CD14-positive monocyte (primary cell): ENCODE measurements at places on chromosomes 12 and 14. TPM values are rescaled to one million over a fixed set of nuclear protein-coding genes. Genes with fewer than 3 reads are reported as not detected.
A peak's percentile ranks its signal among the peaks of the same experiment; 100 is the strongest.

AQP5 gene
- not detected for polyA plus RNA-seq

WNT1 gene
- polyA plus RNA-seq: not detected

BTBD6 gene
- polyA plus RNA-seq: 1.3 TPM

PLD4 gene
- polyA plus RNA-seq: 15.5 TPM

ALDH2 gene
- 272 and 314 TPM in 2 replicates for polyA plus RNA-seq

KRT3 gene
- polyA plus RNA-seq: not detected

PTPRO gene
- 3.1 TPM for polyA plus RNA-seq

SYT10 gene
- polyA plus RNA-seq: not detected

CCDC198 gene
- polyA plus RNA-seq: not detected

SPX gene
- 0.21 TPM for polyA plus RNA-seq

TXNDC16 gene
- polyA plus RNA-seq: 2.6 TPM

SLC25A47 gene
- not detected in 2 replicates for polyA plus RNA-seq

DNA sequence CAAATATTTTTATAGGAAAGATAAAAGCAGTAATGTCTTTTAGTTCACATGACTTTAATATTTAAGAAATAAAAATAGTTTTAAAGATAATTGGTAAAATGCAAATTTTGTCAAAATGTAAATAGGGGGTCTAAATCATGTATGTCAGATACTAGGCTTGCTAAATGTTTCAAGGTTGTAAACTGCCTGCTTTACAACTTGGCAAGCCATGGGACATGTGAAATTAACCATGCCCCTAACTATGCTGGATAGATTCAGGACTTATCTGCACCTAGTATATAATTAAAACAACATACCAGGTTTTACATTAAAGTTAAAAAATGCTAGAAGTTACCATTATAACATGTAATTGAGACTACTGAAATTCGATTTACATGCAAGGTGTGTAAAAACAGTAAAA, 537.3 kb upstream of the MIS18BP1 start:
- no peak for DNase-seq

DNA sequence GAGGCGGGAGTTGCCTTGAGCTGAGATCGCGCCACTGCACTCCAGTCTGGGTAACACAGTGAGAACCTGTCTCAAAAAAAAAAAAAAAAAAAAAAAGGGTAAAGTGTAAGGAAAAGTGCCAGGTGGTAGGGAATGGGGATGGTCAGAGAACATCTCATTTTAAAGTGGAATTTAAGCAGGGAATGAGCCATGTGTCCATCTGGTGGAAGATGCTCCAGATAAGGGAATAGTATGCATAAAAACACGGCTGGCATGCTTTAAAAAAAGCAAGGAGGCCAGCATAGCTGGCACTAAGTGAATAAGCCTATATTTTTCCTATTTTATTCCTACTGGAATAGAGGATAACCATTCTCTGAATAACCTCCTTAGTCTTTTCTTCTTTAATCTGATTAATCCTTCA, 33.7 kb downstream of the FAM186A start:
- no peak for DNase-seq

DNA sequence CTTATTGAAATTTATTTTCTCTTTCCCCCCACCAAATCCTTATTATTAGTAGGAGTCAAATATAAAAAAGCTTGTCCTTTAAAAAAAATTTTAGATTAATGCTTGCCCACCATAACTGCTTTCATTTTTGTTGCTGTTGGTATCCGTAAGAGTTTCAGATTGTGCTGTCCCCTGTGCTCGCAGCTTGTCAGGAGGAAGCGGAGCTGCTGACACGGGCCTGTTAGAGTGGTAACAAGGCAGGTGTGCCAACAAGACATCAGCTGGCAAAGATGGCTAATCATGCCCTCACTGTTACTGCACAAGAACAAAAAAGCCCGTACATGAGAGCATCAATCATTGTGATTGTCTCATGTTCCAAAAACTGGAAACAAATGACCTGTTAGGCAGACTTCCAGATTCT, 148.4 kb downstream of the ALG10B start:
- DNase-seq: no peak

GRCh38 chr12:32811686-32812392, 56.1 kb upstream of the YARS2 start:
- DNase-seq: no peak

DNA sequence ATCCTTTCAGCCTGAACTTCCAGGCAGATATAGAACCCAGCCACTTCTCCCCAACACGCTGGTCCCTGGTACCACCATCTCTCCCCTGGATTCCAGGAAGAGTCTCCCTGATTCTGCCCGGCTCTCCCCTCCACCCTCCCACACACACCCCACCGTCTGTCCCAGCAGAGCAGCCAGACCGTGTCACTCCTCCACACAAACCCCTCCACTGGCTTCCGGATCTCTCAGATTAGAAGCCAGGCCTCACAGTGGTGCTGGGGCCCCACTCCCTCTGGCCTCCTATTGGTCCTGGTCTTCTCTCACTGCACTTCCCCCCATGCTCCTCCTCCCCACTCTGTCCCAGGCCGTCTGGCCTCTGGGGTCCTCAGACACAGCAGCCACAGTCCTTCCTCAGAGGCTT, 52.4 kb upstream of the CDKN3 start:
- DNase-seq: no peak

- no peak for DNase-seq
These were observed 5.2 kb downstream of the MYBPC1 start for GRCh38 chr12:101599771-101600484.

GRCh38 chr12:10498042-10498441, 7.6 kb upstream of the EIF2S3B start:
- no peak for DNase-seq

- DNase-seq: no peak
These were observed 4.4 kb upstream of the ZNF839 start for GRCh38 chr14:102315121-102315520.

- DNase-seq: peak; percentile 52
These were observed 58.1 kb upstream of the PCED1B start for GRCh38 chr12:47021298-47021697.

DNA sequence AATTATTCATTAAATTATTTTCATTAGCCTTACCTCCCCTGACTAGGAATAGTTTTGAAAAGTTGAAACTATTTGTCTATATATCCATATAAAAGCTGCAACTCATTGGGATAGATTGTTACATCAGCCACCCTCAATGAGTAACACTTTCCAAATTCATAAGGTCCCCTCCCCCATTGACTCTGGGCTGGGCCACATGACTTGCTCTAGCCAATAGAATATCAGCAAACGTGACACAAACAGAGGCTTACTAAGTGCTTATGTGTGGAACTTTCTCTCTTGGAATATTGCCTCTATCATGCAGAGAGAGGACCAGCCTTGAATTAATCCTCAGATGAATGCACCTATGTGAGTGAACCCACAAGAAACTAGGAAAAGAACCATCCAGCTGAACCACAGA, 213.7 kb downstream of the CCDC59 start:
- no peak for DNase-seq

DNA sequence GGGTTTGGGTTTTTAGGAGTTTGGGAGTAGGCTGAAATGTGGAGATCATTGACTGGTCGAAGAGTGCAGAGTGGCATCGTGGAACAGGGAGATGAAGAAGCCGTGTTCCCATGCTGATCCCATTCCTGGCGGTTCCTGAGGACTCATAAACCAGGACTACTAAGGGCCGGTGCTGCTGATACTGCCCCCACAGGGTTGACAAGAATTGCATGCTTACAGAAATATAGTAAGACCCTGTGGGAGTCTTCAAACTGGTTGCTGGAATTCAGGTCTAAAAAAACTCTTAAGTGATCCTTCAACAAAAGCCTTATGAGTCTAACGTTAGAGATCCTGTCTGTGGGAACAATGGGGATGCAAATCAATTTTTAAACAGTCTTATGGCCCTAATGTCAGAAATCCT, 64.0 kb upstream of the ARHGAP5 start:
- DNase-seq: no peak

GRCh38 chr14:91038439-91038838, 22.0 kb downstream of the RPS6KA5 start:
- DNase-seq: peak; percentile 31

DNA sequence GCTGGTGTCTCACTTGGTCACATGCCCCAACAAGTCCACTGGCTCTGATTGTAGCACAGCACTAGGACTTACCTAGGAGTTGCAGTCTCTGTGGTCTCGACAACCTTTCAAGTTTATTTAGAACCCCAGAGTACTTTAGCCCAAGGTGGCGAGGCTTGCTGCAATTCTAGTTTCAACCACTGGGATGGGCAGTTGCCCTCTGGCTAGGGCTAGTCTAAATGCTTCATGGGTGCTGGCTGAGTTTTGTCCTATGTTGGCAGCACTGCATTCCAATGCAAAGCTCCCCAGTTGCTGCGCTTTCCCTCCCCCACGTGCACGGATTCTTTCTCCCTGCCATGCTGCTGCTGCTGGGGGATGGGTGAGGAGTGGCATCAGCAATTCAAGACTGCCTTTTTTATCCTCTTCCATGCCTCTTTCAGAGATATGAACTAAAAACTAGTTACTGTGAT, 207.9 kb downstream of the SYNE2 start:
- no peak for DNase-seq

- peak; percentile 90 for DNase-seq
These were observed 8.9 kb downstream of the VAMP1 start for GRCh38 chr12:6461401-6462233.

DNA sequence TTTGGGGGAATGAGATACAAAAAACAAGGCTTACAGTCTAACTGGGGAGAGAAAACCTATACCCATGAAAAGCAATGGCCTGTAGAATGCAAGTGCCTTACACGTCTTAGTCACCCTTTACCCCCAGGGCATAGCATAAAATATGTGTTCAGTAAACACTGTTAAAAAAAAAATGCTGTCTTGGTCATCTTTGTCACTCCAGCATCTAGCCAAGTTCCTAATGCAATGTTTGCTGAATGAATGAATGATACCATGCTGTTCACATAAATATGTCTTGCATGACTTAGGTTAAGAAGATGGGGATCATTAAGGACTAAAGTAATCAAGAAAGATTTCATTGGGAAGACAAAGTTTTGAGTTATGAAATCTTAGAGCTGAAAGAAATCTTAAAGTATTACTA, 38.5 kb downstream of the PPP2R5E start:
- DNase-seq: no peak

DNA sequence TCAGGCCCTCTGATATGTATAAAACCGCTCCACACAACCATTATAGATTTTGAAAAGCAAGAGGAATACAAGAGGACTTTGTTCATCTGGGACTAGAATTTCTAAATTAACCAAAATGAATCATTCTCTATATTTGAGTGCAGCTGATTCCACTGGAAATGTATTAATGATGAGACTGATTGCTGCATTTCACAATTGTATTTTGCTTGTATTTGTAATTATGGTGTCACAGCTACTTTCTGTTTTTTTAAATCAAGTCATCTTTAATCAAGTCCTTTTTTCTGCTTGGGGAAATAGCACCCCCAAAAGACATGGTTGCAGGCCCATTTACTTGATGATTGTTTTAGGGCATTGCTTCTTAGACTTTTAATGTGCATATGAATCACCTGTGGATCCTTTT, 162.4 kb downstream of the KICS2 start:
- DNase-seq: no peak
